Germinal center (tissue), 1 donor: ENCODE measurements at places on chromosomes 7 and 10.

- no peak for DNase-seq
Observed at GRCh38 chr10:130747356-130747755, 564.2 kb downstream of the TCERG1L start.

- no peak for DNase-seq
Observed at GRCh38 chr7:3206101-3206500, 95.0 kb upstream of the SDK1 start.

- DNase-seq, result no peak
Observed at GRCh38 chr7:16926283-16926682, 44.5 kb upstream of the AGR3 start.

GRCh38 chr10:121524157-121524817 is 74.0 kb downstream of the FGFR2 start:
- DNase-seq, result no peak

- DNase-seq, result no peak
Observed at GRCh38 chr7:150313870-150314269, 9.3 kb upstream of the LRRC61 start.

DNA sequence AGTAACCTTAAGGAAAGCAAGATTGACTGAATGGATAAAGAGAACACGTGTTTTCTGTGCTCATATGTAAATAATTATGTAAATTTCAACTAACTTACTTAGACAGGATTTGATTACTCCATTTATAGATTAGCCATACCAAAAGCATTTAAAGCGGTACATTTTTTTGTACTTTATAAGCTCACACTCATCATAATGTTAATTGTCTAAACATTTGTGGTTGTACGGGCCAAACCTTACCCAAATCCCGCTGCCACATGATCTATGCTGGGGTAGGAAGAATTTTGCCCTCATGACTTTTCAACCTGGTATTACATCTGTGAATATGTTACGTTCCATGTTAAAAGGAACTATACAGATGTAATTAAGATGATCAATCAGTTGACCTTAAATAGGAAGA is 29.1 kb downstream of the MKX start:
- DNase-seq, result no peak

GRCh38 chr7:117781707-117782106 is 91.5 kb downstream of the CTTNBP2 start:
- DNase-seq, result no peak

DNA sequence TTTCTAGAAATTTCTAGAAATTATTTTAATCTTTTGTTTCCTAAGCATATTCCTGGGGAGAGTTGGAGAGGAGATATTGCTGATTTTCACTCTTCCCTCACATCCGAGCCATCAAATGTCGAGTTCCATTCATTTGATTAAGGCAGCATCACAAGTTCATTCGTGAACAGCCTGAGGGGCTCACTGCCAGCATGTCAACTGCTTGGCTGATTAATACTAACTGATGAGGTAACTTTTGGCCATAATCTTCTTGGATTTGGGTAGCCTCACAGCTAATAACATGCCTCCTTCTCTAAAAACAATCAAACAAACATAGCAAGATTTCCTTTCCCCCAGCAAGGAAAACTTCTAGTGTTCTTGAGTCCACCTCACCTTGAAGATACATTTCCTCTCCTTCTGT is 87.1 kb upstream of the AFAP1L2 start:
- no peak for DNase-seq

DNA sequence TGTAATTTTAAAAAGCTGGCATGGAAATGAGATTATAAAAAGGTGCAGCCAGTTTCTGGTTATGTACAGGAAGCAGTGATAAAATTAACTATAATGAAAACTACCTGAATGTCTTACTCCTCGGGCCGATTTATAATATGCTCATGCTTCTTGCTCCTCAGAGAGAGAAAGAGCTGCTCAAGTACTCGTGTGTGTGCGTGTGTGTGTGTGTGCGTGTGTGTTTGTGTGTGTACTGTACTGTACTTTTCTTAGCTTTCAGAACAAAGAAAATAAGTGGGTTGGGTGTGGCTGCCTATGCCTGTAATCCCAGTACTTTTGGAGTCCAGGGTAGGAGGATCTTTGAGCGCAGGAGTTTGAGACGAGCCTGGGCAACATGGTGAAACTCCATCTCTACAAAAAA is 96.6 kb upstream of the NMT2 start:
- no peak for DNase-seq

GRCh38 chr7:141700296-141700847 is 1.6 kb downstream of the DENND11 start:
- no peak for DNase-seq

DNA sequence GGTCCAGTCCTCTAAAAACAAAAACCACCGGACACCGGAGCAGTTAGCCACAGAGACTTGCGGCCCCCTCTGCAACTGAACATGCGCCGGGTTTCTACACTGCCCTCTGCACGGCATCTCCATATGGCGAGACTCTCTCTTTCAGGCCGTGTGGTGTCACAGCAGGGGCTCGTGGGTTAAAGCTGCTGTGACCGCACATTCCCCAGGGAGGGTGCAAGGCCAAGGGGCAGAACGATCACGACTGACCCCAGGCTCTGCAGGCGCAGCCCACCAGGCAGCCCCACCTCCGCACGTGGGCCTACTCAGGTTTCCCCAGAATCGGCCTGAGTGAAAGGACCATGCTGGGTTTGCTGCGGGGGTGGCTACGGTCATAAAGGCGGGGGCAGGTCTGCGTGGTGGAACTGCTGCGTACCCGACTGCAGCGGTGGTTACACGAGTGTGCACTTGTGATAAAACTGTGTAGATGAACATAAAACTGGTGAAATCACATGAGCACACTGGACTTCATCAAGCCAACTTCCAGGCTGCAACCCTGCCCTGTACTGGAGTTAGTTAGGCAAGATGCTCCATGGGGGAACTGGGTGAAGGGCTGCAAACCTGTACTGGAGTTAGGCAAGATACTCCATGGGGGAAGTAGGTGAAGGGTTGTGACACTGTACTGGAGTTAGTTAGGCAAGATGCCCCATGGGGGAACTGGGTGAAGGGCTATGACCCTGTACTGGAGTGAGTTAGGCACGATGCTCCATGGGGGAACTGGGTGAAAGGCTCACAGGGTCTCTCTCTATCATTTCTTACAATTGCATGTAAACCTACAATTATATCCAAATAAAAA is 81.4 kb upstream of the PPP2R2D start:
- DNase-seq, result no peak

GRCh38 chr7:131655866-131656265 is 99.4 kb upstream of the PODXL start:
- DNase-seq, result no peak

DNA sequence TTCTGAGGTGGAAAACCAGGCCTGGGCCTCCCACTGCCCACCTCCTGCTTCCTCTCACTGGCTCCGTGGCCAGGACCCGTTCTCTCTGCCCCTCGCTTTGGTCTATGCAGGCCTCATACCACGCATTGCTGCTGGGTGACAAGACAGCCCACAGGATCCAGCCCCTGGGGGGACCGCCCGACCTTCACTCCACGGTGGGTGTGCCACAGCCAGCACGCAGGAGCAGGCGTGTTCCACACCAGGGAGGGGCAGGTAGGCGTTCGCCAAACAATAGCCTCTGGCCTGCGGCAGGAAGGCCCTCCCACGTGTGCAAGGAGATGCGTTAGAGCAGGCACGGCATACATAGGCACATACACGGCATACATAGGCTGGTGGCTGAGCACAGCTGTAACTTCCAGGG is 233.4 kb downstream of the WDR37 start:
- no peak for DNase-seq

DNA sequence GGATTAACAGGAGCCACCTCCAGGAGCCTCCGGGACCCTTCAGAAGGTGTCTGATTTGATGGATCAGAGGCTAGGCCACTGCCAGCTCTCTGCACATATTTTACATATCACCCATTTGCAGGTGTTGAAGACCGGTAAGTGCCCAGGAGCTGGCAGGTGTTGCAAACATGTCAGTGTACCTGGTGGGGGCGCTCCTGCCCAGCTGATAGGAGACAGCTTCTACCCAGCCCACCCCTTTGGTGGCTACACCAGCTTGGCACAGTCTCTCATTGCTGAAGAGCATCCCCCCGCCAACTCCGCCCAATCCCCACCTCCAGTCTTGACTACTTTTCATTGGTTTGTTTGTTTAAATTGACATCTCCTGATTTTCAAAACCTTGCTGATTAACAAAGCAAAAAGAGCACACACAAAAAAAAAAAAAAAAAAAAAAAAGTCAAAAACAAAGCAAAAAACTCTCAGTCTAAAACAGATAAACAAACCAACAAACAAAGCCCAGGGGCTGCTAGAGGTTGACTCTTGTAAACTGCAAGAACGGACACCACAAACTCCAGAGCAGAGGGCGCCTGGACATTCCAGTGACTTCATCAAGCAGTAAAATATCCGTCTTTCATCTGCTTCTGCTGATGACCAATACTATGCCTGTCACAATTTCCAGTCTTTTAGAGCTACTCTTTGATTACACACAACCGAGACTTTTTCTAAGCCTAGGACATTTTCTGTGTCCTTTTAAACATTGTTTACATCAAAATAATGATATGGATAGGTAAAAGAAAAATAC is 275.3 kb downstream of the NRG3 start:
- no peak for DNase-seq

DNA sequence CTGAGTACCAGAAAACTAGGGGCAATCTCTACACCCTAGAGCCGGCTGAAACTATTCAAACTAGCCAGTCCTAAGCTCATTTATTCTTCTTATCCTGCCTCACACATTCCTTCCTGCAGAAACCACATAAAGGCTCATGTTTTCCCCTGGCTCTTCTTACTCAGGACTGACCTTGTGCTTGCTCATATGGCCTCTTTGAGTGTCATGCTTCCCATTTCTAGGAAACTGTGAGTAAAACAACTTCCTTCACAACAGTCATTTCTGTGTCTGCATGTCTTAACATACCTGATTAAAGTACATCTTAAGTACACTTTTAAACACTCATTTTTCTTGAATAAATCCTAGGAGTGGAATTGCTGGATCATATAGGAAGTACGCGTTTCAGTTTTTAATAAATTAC is 52.3 kb upstream of the KIAA1217 start:
- no peak for DNase-seq

- DNase-seq, result no peak
Observed at GRCh38 chr10:17725703-17726102, 26.3 kb upstream of the TMEM236 start.

DNA sequence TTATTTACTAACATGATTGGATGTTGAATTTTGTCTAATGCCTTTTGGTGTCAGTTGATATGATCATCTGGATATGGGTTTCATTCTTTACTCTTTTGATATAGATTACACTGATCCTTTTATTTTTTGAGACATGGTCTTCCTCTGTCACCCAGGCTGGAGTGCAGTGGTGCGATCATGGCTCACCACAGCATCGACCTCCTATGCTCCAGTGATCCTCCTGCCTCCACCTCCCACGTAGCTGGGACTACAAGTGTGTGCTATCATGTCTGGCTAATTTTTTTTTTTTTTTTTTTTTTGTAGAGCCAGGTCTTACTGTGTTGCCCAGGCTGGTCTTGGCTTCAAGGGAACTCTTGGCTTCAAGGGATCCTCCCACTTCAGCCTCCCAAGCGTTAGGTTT is 27.1 kb downstream of the BMS1 start:
- no peak for DNase-seq

- DNase-seq, result no peak
Observed at GRCh38 chr10:19767876-19768275, 48.4 kb upstream of the PLXDC2 start.

GRCh38 chr10:20745556-20746375 is 151.3 kb downstream of the NEBL start:
- DNase-seq, result no peak

GRCh38 chr7:88218836-88219605 is 817 bp downstream of the SRI start:
- DNase-seq, result peak; percentile 34

DNA sequence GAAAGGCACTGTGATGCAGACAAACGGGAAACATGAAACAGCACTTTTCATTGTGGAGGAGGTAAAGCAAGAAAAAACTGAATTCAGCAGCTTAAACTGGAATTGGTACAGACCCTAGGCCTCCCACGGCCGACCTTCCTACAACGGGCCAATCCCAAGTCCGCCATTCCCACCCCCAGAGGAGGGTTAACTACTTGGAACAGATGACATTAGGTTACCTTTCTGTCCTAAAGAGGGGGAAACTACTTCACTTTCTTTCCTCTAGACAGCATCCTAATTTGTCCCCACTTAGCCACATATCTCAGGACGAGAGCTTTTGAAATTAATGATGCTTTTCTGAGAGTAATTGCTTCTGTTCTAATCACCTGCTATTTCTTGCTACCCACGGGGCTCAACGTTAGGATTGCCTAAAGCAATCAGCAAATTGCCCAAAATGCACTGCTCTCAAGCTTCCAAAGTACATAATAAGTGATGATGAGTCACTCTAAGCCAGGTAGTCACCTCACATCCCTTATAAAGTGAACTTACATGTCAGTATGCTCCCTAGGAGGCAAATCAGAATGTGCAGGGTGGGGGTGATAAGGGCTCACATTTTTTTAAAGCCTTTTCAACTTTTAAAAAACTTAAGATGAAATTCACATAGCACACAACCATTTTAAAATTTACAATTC is 36.7 kb downstream of the LSM5 start:
- no peak for DNase-seq

DNA sequence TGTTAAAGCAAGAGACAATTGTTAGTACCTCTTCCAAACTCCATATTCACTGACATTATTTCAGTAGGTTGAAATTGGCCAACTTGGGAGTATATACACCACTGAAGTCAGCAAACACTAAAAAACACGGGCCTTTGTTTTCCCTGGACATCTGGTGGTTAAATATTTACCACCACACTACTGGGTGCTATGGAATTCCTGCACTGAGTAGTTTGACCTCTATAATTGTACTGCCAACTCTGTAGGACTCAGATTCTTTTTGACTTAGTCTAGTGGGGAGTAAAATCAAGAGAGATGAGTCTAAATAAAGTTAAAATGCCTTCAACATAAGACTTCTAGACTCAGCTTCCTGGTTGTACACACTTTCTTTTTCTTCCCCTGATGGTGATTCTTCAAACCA is 41.3 kb upstream of the TES start:
- no peak for DNase-seq

DNA sequence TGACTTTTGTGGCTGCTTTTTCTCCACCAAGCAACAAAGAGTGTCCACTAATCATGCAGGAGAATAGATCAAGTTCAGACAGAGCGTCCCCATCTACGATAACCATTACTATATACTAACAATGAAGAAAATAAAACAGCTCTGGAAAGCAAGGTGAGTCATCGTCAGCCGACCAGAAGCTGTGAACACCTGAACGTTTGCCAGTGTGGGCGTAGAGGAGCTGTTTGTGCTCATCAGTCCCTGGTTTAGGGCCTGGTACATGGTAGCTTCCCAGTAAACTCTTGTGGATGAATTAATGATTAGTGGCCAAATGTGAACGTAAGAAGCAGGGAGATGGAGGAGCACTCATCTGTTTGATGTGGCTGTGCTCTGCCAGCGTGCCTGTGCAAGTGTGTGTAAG is 180.7 kb downstream of the EVX1 start:
- DNase-seq, result no peak

DNA sequence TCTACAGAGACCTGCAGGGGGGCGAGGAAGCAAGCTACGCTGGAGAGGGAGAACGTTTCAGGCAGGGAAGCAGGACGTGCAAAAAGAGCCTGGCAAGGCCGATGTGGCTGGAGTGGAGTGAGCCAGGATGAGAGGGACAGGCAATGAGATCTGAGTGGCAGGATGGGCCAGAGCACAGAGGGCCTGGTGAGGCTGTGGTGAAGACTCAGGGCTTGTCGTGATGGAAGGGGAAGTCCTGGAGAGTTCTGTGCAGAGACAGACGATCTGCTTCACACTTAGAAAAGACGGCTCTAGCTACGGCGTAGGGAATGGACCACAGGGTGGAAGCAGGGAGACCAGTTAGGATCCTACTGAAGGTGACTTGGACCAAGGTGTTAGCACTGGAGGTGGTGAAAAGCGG is 87.0 kb downstream of the SH3PXD2A start:
- DNase-seq, result no peak

GRCh38 chr10:3265088-3265487 is 92.5 kb upstream of the PITRM1 start:
- no peak for DNase-seq
